SK-N-SH treated with all-trans-retinoic acid at 6 μM for 48 hours (cell line): ENCODE measurements at places on chromosomes 12 and 14.

- peak; percentile 89 for ATAC-seq
Measured at GRCh38 chr14:51006781-51007211, 62.5 kb upstream of the PYGL start.

GRCh38 chr14:55710506-55711041 is 130.6 kb downstream of the KTN1 start:
- no peak for ATAC-seq

DNA sequence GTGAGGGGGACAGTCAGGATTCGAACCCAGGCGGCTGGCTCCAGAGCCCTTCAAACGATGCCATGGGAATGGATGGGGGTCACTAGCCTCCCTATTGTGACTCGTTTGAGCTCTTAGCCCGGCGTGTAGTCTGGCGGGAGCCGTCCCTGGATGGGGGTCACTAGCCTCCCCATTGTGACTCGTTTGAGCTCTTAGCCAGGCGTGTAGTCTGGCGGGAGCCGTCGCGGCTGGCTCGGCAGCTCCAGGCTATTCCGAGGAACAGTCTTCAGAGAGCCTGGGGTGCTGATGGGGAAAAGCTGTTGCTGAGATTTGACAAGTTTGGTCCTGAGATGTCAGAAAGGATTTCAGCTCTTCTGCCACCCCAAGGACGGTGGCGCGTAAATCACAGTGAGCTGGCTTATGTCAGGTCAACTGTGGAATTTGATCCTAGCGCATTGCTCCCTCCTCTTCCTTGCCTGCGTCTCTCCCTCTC is 58.3 kb downstream of the CALM1 start:
- ATAC-seq: no peak

GRCh38 chr12:27359578-27360340 is 27.1 kb downstream of the BMAL2 start:
- ATAC-seq: no peak

GRCh38 chr12:3326156-3326849 is 164.7 kb upstream of the PRMT8 start:
- no peak for ATAC-seq

DNA sequence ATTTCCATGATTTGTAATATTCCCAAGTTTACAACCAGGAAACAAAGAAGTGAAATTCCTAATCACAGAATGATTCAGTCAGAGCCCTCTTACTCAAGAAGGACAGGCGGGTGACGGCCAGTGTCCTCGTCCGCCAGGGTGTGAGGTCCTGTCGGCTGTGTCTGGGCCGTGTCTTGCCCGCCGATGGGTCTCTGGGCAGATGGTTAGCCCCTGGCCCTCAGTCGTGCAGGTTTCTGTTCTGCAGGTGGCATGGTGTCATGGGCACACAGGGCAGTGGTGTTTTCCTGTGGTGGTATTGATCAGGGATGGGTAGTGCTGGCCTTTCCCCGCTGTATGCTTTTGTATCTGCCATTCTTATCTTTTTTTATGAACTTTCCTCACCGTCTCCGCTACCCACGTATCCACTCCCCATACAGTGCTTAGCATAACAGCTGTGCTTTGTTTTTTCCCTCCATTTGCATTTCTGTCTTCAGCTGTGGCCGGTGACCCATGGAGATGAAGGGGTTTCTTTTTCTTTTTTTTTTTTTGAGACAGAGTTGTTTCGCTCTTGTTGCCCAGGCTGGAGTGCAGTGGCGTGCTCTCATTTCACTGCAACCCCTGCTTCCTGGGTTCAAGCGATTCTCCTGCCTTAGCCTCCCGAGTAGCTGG is 100.7 kb downstream of the TSPAN9 start:
- no peak for ATAC-seq

DNA sequence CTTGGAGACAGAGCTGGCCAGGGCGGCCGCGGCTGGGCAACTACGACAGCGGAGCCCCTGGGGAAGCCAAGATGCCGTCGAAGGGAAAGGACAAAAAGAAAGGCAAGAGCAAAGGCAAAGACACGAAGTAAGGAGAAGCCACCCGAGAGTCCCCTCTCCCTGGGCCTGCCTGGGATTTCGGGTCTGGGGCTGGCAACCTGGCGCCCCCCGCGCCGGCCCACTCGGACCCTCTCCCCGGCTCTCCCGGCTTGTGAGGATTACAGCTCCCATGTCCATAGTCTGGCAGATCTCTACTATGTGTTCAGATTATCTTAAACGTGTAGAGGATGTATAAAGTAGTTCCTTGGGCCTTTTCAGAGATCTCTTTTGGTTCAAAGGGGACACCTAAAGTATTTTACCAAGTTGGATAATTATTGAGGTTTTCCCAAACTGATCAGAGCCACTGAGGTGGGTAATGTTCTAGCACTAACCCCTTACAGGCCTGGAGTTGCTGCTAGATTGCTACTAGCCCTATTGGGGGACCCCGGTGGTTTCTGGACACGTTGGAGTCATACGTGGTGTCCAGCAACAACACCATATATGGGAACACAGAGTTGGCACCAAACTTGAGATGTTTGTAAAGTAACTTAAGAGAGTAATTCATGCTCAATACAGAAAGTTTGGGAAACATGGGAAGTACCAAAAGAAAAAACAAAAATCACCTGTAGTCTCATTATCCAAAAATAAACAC is 424 bp downstream of the BBOF1 start:
- peak; percentile 22 for ATAC-seq

DNA sequence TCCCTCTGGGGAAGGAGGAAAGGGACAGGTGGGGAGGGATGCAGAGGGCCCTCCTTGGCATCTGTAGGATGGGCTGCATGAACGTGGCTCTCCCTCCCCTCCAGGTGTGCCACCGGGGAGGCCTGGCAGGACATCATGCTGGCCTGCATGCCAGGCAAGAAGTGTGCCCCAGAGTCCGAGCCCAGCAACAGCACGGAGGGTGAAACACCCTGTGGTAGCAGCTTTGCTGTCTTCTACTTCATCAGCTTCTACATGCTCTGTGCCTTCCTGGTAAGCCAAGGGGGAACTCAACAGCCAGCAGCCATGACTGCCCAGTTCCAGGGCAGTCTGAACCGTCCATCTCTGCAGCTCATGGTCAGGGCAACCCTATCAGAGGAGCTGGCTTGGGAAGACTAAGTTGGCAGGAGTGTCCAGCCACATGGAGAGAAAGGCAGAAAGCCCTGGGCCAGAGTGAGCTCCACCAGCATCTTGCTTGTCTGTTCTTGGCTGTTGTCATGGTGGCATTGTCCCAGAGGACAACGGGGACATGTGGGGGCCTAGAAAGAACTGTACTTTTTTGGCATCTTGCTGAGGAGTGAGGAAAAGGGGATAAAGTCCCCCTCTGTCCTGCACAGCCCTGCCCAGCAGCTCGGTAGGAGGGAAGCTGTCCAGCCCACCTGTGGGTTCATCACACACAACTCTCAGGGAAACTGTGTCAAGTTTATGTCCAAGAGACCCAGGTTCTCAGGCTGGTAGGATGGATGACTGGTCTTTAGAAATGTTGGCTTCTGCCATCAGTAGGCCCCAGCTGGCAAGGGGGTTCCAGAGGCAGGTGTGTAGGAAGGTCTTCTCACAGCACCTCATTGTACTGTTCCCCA is 129.8 kb upstream of the FKBP4 start:
- no peak for ATAC-seq

- ATAC-seq: no peak
Measured at GRCh38 chr12:70605976-70606375, 31.3 kb downstream of the PTPRB start.

DNA sequence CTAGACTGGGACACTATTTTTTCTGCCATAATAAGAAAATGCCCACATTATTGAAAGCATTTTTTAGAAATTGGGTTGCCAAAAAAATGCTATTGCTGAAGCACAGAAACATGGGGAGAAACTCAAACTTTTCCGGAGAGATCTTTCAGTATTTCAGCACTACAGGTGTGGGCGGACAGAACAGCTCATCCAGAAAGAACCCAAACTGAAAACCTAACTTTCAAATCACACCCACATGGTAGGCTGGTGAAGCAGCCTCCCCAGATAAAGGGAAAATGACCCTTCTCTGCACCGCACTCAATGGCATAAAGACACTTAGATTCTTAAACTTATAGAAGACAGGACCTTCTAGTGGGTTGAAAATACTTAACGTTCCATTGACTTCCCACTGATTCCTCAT is 62.3 kb upstream of the TMPO start:
- ATAC-seq: no peak

GRCh38 chr12:46523446-46523845 is 150.9 kb upstream of the SLC38A2 start:
- ATAC-seq: peak; percentile 15

GRCh38 chr14:65164068-65164824 is 61.9 kb upstream of the MAX start:
- peak; percentile 84 for ATAC-seq

GRCh38 chr14:58291646-58292045 is 6.7 kb upstream of the ARID4A start:
- ATAC-seq: no peak

GRCh38 chr12:32671930-32672780 is 6.9 kb upstream of the DNM1L start:
- ATAC-seq: peak; percentile 93

DNA sequence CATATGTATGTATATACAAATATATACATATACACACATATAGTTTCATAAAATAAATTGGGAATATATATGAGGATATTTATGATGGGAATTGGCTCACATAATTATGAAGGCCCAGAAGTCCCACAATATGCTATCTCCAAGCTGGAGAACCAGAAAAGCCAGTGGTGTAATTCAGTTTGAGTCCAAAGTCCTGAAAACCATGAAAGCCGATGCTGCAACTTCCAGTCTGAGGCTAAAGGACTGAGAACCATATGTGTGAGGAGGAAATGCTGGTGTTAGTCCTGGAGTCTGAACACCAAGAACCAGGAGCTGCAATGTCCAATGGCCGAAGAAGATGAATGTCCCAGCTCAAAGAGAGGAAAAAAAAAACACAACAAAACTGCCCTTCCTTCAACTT is 65.5 kb upstream of the PRKD1 start:
- no peak for ATAC-seq

GRCh38 chr14:97878727-97879126 is 1081.5 kb downstream of the VRK1 start:
- ATAC-seq: no peak

DNA sequence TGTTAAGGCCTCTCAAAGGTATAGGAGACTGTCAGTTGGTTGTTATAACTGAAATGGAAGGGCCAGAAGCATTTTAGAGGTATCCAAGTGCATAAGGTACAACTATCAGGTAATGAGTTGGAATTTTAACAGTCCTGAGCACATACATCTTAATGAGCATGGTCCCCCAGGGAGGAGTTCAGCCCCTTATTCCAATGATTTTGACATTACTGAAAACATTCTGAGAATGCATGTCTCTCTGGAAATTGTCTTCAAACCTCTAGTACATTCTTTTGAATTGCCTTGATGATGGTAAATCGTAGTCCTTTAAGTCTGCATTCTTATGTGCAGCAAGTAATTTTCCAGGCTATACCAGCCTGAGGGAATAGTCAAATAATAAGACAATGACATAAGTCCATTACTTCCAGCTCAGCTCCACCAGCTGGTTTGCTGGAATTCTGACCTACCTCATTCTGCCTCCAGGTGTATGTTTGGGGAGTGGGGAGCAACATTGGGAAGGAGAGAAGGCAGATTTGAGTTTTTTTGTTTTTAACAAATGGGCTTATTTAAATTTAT is 239.2 kb downstream of the MSRB3 start:
- no peak for ATAC-seq

- no peak for ATAC-seq
Measured at GRCh38 chr12:132308853-132309595, 20.4 kb downstream of the GALNT9 start.

- ATAC-seq: no peak
Measured at GRCh38 chr12:113119980-113120669, 15.4 kb downstream of the RASAL1 start.

GRCh38 chr12:98645572-98646067 is 530 bp downstream of the APAF1 start:
- ATAC-seq: peak; percentile 18

GRCh38 chr14:72401632-72402376 is 469.6 kb downstream of the RGS6 start:
- ATAC-seq: no peak

DNA sequence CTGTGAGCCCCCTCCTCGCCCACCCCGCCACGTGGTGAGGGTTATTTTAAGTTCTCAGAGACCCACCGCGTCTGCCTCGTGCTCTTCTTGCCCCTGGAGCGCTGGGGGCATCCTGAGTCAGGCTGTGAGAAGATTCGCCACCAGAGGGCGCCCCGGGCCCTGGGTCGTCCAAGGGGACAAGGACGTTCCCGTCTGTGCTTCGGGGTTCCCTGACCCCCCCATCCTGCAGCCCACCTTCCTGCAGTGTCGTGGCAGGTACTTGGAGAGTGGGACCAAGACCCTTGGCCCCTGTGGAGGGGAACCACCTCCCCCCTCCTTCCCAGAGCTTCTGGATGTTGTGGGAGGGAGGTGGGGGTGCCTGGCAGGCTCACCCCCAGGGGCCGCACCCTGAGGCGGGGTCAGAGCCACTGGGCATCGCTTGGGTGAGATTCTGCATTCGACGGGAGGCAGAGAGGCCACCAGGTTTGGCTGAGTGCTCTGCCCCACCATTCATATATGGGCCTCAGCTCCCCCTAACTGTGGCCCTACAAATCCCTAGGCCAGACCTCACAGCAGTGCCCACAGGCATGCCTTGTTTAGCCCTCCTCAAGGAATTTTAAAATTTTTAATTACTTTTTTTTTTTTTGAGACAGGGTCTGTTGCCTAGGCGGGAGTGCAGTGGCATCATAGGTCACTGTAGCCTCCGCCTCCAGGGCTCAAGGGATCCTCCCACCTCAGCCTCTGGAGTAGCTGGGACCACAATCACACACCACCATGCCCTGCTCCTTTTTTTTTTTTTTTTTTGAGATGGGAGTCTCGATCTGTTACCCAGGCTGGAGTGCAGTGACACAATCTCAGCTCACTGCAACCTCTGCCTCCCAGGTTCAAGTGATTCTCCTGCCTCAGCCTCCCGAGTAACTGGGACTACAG is 17.0 kb downstream of the RHOF start:
- peak; percentile 79 for ATAC-seq

GRCh38 chr12:53871367-53871766 is 67.3 kb upstream of the HOXC13 start:
- no peak for ATAC-seq

DNA sequence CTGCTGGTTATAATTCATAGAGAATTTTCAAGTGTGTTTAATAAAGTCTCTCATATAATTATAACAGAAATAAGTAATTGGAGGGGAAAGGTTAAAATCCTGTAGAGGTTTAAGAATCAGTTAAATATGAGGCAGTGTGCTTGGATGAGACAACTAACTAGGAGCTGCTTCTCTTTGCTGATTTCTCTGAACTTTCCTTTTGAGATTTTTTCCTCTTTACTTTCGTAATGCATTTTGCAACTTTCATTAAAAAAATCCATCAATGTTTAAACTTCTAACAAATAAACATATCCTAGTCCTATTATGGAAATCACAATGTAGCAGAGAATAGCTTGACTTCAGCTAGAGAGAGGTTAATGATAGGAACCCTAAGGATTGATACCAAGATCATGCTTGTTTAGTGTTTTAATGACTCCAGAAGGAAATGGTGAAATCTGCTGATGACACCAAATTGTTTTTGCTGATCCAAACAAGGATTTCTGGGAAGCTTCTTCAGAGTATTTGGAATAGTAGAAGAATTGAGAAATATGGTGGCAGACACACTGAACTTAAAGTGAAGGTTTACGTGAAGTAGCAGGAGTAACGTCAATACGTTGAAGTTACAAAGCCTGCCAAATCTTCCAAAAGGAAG is 122.6 kb downstream of the RAD51B start:
- ATAC-seq: no peak

GRCh38 chr14:21268617-21269251 is 508 bp downstream of the HNRNPC start:
- ATAC-seq: peak; percentile 7; the same call in 2 of the 3 replicates
